ENCODE measurements at places on chromosomes 6 and 20. TPM values are rescaled to one million over a fixed set of nuclear protein-coding genes. Genes with fewer than 3 reads are reported as not detected.

RSPO3 gene
- not detected for total RNA-seq

DNA sequence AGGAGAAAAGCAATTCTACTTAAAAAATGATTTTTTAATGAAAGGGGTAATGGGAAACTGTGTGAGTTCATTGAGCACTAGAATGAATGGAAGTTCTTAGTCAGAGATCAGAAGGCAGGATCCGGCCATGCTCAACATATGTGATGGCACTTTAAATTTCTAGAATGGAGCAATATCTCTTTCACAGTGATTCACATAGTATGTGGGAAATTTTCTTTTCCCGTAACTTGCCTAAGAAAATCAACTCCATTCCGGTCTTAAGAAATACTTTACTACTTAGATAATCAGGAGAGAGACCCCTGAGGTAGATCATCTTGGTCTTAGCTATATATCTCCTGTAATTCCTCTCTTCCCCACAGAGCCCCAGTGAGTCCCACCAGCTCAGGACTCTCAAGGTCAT, 131.8 kb downstream of the SCML4 start:
- ATAC-seq: no peak

- ATAC-seq: peak; percentile 24
Observed at GRCh38 chr6:52305411-52305810, 20.9 kb upstream of the MCM3 start.

DNA sequence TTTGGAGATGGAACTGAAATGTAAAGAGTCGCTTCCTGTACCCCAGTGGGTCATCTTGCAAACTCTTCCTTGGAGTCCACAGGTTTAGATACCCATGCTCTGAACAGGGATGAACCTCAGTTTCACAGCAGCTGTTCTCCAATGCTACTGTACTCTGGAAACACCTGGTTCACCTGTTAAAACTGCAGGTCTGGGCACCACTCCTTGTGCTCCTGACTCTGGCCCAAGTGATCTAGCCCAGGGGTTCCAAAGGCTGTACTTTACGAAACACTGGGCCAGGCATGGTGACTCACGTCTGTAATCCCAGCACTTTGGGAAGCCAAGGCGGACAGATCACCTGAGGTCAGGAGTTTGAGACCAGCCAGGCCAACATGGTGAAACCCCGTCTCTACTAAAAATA, 102.1 kb downstream of the ATP9A start:
- ATAC-seq: no peak

Measured in activated T-helper 17 cell treated with anti-CD3 and anti-CD28 coated beads, Interleukin-2, amount 50 U/mL, for 72 hours (primary cell).